ENCODE measurements at places on chromosomes 5 and 9.

DNA sequence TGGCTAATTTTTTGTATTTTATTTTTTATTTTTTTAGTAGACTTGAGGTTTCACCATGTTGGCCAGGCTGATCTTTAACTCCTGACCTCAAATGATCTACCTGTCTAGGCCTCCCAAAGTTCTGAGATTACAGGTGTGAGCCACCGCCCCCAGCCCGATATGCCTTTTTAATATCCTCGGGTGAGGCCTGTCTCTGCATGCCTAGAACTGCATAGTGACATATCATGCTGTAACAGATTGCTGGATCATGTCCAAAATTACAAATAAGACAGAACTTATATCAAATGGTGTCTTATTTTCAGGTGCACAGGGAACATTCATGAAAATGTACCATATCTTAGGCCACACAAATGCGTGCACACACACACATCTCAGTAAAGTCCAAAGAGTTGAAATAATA is 39.1 kb upstream of the PJA2 start:
- no peak for DNase-seq

DNA sequence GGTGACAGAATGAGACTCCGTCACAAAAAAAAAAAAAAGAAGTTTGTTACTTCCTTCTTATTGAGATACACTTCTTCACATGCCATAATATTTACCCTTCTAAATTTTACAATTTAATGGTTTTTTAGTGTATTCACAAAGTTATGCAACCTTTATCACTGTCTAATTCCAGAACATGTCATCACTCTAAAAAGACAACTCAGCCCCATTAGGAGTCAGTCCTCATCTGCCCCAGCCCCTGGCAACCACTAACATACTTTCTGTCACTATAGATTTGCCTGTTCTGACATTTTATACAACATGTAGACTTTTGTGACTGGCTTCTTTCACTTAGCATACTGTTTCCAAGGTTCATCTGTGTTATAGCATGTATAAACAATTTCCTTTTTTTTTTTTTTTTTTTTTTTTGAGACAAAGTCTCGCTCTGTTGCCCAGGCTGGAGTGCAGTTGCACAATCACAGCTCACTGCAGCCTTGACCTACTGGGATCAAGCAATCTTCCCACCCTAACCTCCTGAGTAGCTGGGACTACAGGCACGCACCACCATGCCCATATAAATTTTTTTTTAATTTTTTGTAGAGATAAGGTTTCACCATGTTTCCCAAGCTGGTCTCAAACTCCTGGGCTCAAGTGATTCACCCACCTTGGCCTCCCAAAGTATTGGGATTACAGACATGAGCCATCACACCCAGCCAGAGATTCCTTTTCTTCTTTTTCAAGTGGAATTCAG is 18.0 kb downstream of the AQP3 start:
- DNase-seq = no peak

GRCh38 chr5:61731946-61732314 is 399.9 kb downstream of the ZSWIM6 start:
- no peak for DNase-seq

DNA sequence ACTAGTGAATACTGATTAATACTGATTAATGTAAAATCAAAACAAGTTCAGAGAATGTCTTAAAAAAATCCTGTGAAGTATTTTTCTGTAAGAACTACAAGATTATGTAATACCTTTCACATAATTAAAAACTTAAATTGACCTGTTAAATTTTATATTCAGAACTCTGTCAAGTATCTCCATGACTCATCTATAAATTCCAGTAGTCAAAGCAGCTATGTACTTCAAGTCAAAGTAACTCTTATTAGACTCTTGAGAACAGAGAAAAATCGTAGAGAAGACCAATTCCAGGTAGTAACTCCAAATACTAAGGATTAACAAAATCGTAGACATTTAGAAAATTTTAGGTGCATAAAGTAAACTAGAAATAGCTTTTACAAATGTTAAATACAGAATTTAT is 77.1 kb downstream of the HOMER1 start:
- peak; percentile 22 for DNase-seq

DNA sequence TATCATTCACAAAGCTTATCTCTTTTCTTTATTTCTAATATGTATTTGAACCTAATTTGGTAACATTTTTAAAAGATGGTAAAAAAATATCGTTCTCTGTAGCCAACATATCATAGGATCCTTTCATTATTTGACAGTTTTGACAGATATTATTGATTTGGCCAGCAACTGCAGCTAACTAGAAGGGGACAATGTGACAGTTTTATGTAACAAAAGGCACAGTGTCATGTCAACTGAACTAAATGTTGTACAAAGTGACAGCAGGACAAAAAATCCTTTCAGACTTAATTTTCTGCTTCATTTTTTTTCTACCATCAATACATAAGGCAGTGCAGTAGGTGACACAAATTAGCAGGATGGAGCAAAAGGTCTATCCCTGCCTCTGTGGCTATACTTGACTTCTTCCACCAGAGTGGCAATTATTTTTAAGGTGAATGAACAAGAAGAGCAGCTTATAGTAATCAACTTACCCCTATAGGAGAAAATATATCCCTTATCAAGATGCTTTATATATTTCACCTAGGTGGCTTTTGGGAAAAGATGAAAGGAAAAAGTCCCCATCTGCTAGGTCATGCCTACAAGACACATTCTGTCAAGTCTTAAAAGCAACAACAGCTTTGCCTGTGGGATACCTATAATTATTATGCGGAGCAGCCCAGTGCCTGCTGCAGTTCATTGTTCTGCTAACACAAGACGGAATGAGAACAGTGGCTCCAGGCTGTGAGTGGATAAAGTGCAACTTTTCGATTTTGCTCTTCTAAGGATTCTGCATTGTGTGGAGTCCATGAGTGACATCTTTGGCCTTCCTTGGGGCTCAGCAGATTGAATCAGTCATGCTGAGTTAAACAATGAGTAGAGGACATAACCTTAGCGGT is 694.9 kb downstream of the ISL1 start:
- DNase-seq = no peak

DNA sequence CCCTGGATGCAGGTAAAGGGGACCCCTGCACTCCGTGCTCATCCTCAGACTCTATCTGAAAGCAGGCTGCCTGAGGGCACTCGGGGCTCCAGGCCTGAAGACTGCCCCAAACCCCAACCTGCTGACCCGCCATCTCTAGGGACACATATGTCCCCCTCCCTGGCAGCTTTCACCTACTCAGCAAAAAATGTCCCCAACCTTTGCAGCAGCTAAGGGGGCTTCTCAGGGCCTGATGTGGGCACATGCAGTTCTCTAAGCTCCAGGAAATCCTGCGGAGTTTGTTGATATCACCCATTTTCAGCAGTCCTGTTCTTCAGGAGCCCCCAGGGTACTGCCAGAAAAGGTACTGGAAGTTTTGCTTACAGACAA is 2.2 kb upstream of the DPH7 start:
- no peak for DNase-seq

GRCh38 chr9:27523141-27523540 is 949 bp upstream of the IFNK start:
- no peak for DNase-seq

Measured in IMR-90 (cell line).